ENCODE measurements at places on chromosomes 2 and 18.

- DNase-seq: no peak
These were observed 65.8 kb upstream of the HS6ST1 start for GRCh38 chr2:128384446-128384845.

GRCh38 chr18:2939317-2939716, 73.6 kb downstream of the LPIN2 start:
- no peak for DNase-seq

GRCh38 chr2:25787020-25787419, 91.3 kb downstream of the ASXL2 start:
- DNase-seq: no peak

DNA sequence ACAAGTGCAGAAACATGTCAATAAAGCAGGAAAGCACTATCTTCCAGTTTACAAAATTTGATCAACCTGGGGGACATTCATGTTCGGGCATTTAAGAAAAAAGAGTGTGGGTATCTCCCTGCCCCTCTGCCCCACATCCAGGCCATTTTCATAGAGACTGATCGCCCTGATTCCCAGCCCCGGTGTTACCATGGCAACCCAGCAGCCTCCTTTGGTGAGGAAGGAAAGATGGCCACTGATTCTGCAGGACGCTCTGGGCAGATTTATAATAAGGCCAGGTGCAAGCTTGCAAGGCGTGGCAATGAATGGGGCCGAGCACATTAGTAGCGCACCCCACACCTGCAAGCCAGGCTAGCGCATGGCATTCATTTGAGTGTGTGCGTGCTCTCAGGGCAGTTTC, 36.7 kb upstream of the ARL4C start:
- DNase-seq: no peak

DNA sequence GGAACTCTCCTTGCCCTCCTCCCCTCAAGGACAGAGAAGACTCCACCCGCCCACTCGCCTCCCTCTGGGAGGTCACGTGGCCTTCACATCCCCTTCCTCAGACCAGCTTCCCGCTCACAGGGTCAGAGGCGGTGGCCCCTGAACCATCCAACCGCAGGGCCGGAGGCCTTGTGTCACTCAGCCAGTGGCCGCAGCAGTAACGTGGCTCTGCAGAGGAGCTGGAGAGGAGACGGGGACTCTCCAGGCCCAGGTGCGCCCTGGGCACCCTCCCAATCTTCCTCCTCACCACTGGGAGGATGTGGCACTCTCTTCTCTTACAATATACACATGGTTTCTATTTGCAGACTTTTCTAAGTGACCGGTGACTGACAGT, 161.7 kb downstream of the TWIST2 start:
- DNase-seq: no peak

- DNase-seq: no peak
These were observed 33.2 kb downstream of the MYO5B start for GRCh38 chr18:50161597-50162205.

DNA sequence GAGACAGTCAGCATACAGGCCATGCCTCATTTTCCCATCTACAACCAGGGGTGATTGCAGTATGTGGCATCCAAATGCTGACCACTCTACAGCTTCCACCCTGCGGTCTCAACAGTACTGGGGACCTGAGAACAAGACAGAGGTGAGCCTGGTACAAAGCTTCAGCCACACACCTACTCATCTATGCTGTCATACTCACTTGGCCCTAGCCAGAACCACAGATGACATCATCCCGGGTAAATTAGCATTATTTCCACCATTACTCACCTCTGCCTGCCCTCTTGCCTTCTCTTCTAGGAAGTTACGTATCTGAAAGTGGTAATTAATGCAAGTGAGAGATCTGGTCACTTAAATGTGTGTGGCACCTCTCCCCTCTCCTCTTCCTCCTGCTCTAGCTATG, 208.2 kb upstream of the ARL4C start:
- DNase-seq: no peak

- no peak for DNase-seq
These were observed 1.9 kb downstream of the PER2 start for GRCh38 chr2:238286551-238286950.

DNA sequence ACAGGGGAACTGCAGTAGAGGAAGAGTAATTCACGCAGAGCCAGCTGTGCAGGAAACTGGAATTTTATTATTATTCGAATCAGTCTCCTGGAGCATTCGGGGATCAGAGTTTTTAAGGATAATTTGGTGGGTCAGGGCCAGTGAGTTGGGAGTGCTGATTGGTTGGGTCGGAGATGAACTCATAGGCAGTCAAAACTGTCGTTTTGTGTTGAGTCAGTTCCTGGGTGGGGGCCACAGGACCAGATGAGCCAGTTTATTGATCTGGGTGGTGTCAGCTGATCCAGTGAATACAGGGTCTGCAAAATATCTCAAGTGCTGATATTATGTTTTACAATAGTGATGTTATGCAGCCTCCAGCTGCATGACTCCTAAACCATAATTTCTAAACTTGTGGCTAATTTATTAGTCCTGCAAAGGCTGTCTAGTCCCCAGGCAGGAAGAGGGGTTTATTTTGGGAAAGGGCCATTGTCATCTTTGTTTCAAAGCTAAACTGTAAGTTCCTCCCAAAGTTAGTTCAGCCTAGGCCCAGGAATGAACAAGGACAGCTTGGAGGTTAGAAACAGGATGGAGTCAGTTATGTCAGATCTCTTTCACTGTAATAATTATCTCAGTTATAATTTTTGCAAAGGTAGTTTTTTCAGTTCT, 67.0 kb downstream of the ASAP2 start:
- DNase-seq: no peak

GRCh38 chr2:53969968-53970723, 647 bp downstream of the PSME4 start:
- DNase-seq: peak; percentile 73

GRCh38 chr2:178057179-178057680, 15.3 kb downstream of the PDE11A start:
- no peak for DNase-seq

- DNase-seq: peak; percentile 53
These were observed 18.4 kb downstream of the PREPL start for GRCh38 chr2:44342854-44343253.

DNA sequence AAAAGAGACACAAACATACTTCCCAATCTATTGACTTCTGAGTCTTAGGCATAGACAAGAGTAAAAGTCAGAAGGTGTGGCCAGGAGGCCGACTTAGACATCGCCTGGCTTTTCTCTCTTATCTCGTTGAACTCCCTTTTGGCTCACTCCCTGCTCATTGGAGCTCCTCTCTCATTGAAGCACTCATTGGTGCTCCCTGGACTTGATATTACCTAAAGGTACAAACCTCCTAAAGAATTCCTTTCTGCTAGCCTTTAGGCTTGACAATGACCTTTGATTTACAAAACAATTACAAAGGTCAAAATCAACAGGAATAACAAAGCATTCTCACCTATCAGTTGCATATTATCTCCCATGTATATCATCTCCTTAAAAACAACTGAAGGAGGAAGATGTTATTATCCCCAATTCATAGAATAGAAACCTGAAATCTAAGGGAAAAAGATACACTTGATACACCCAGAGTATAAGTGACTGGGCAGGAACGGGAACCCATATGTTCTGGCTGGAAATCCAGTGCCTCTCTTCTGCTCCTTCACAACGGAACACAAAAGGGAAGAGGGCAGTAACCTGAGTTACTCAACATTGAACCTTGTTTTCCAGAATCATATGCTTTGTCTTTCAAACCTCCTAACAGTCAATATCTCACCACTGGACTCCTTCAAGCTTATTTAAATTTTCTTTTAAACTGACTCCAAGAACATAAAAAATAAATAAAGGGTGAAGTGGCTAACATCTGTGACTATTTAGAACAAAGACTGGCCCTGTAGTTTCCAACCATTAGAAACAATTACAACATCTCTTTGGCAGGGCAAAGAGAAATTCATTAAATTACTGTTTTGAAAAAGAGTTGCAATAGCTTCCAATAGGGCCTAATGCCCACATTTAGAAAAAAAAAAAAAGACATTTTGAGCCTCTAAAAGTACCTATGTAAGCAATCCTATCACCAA, 1247.9 kb downstream of the LRP1B start:
- no peak for DNase-seq

GRCh38 chr2:1995987-1996386, 251.7 kb upstream of the PXDN start:
- no peak for DNase-seq

- peak; percentile 72 for DNase-seq
These were observed at the start of gene PLA2R1 for GRCh38 chr2:160062292-160063005. Gene PLA2R1, minus strand, starts transcription at chr2:160062615. Its CDS starts 212 bp downstream, at chr2:160062403.

GRCh38 chr2:79789811-79790210, 277.0 kb downstream of the CTNNA2 start:
- DNase-seq: no peak

- no peak for DNase-seq
These were observed 35.8 kb upstream of the ARHGAP25 start for GRCh38 chr2:68698567-68699377.

DNA sequence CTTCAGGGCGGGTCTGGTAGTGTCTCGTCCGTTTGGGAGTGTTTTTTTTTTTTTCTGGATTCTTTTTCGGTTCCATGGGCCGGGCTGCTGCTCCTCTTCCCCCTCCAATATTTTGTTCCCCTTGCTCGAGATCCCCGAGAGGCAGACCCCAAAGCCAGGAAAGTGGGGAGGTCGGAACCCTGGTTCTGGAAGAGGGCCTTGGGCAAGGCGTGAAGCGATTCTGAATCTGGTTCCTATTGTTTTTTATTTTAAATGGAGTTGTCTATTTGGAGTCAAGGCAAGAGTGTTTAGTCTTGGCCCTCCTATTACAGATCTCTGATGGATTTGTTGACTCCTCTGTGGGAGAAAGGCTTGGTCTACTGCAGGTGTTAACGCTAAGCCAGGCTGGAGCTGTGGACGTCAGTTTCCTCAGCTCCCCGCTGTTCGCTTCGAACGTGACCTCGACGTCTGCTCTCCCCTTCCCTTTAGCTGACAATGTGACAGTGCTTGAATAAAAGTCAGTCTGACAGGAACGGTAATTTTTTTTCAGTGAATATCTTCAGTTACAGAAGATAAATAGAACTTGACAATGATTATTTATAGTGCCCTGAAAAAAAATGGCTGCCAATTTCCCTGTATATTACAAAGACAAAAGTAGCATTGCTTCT, 683 bp upstream of the DNAJC27 start:
- DNase-seq: peak; percentile 72

- peak; percentile 78 for DNase-seq
These were observed 278.3 kb downstream of the MYCN start for GRCh38 chr2:16218625-16219024.

All from NCI-H82 (cell line).